ENCODE measurements at places on chromosomes 12 and 14. TPM values are rescaled to one million over a fixed set of nuclear protein-coding genes. Genes with fewer than 3 reads are reported as not detected.

KRT7 gene
- not detected for total RNA-seq

SLCO1A2 gene
- total RNA-seq, result under 0.01 TPM

RNF34 gene
- total RNA-seq, result 54.4 TPM

PRICKLE1 gene
- total RNA-seq, result 1.9 TPM

B4GALNT3 gene
- 0.10 TPM for total RNA-seq

NTF3 gene
- total RNA-seq, result not detected

KLRG1 gene
- total RNA-seq, result 23.6 TPM

TOMM20L gene
- total RNA-seq, result 1.9 TPM

NEDD8 gene
- 51.2 TPM for total RNA-seq

PTPRO gene
- total RNA-seq, result 3.4 TPM

LRRC10 gene
- not detected for total RNA-seq

ZDHHC22 gene
- total RNA-seq, result not detected

CCDC198 gene
- total RNA-seq, result not detected

All from mononuclear cell (primary cell).